NCI-H774 (cell line): ENCODE measurements at places on chromosomes 1 and 21.

GRCh38 chr1:228841632-228842031, 106.4 kb downstream of the RHOU start:
- no peak for DNase-seq

- peak; percentile 87 for DNase-seq
Measured at GRCh38 chr21:15289896-15290841, 225.4 kb upstream of the NRIP1 start.

GRCh38 chr1:96749618-96750017, 28.0 kb downstream of the PTBP2 start:
- no peak for DNase-seq

DNA sequence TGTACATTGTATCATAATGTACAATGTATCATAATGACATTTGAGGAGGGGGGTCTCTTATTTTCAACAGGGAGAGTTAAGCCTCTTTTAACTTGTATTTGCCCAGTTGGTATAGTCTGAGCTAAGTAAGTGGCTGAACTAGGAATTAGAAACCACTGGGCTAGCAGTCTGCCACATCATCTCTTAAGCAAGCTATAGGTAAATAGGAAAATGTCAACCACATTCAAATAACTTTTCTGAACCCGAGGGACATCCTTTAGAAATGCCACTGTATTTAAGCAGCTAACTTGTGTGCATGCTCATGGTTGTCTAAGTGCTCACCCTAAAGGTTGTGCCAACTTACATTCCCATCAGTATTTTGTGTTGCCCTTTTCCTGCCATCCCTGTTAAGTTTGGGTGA, 35.5 kb upstream of the ASB17 start:
- no peak for DNase-seq
